Cerebellum (tissue), 4 donors: ENCODE measurements at places on chromosomes 1 and 21.
A peak's percentile ranks its signal among the peaks of the same experiment; 100 is the strongest.

GRCh38 chr21:27026501-27026900 lies 59.6 kb upstream of the ADAMTS5 start:
- no peak for DNase-seq

GRCh38 chr1:3656450-3657095 lies 4.3 kb downstream of the TP73 start:
- DNase-seq = no peak

DNA sequence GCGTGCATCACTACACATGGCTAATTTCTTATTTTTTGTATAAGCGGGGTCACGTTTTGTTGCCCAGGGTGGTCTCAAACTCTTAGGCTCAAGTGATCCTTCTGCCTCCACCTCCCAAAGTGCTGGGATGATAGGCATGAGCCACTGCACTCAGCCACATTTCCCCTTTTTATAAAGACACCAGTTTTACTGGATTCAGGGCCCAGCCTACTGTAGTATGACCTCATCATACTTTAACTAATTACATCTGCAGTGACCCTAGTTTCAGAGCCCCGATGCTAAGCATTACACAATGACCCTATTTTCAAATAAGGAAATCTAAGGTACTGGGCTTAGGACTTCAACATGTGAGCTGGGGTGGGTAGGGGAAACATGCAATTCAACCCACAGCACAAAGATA lies 31.8 kb upstream of the ENAH start:
- DNase-seq = no peak

- no peak for DNase-seq
These were observed 2129.8 kb downstream of the NCAM2 start for GRCh38 chr21:23127973-23128372.

GRCh38 chr21:45313682-45314081 lies 26.0 kb upstream of the POFUT2 start:
- DNase-seq = no peak

- DNase-seq = no peak
These were observed 1.3 kb downstream of the BCAN start for GRCh38 chr1:156643049-156643777.

DNA sequence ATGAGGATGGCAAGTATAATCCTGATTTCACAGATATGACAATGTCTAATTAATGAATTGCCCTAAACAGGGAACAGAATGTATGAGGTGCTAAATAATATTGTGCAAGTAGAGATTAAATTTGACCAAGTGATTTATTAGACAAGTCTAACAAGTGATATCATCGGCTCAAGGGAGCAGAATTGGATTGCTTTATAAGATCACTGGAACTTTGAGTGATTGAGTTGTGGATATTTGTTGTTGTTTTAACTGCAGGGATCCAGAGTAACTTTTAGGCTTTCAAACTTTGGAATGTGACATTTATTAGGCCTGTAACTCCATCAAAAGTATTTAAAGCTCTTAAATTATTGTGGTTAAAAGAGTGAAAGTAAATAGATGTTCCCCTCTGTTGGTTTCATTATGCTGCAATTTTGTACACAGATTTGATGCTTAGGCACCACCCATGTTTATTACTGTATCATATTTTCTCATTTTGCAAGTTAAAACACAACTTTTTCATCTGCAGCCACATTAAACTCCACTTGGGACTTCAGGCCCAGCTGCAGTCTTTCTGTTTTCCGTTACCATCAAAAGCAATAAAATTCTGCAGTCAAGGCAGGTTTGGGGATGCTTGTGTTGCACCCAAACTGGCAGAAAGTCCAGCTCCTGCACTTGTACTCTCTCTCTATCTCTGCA lies 206.6 kb downstream of the HLX start:
- DNase-seq = no peak

- no peak for DNase-seq
These were observed 36.7 kb downstream of the DNASE2B start for GRCh38 chr1:84434801-84435549.

DNA sequence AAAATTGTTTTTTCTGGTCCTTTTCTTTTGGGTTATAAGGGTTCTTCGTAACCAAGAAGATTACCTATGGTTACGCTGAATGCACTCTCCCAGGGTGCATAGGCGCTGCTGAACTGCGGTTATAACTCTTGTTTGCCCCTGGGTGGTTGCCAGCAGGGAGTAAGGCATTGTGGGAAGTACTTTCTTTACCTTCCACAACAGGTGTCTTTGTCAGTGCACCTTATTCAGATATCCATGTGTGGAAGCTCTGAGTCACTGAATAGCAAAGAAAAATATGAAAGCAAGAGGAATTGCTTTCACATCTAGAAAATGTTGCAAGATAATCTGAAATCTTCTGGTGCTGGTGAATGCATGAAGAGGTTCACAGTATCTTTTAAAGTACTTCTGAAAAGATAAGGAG lies 124.4 kb upstream of the CACYBP start:
- DNase-seq = no peak

DNA sequence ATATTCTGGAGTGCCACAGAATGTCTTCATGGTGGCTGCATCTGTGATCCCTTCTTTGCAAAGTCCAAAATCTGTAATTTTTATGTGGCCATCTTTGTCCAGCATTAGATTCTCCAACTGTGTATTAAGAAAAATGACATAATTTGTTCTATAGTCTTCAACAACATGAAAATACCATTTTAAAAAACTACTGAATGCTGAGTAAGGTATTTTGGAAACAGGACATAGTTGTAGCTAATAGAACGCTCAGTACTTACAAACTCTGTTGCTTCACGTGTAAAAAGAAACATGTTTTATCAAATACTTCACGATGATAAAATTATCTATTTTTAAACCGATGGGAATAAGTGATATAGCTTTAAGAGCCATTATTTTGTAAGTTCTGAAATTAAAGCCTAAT lies 286.3 kb downstream of the AKT3 start:
- no peak for DNase-seq

- peak; percentile 82 for DNase-seq
These were observed 215.5 kb downstream of the KCNJ6 start for GRCh38 chr21:37700641-37701202.

DNA sequence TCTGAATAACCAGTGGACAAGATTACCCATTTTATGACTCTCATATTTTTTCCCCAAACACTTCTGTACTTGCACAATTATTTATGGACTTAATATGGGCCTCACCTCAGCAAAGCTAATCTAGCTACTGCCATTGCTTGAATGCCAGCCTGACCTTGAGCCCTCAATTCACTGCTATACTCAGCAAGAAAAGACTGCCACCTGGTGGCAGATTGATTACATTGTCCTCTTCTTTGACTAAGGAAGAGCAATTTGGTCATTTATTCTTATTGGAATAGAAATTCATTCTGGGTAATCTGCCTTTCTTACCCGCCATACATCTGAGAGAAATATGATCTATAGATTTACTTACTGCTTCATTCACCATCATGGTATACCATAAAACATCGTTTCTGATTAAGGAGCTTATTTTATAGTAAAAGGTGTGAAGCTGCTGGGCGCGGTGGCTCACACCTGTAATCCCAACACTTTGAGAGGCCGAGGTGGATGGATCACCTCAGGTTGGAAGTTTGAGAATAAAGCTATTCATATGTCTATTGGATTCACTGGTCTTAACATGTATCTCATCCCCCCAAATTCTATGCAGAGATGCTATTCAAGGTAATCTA lies 32.9 kb upstream of the DIPK1A start:
- DNase-seq = peak; percentile 81

DNA sequence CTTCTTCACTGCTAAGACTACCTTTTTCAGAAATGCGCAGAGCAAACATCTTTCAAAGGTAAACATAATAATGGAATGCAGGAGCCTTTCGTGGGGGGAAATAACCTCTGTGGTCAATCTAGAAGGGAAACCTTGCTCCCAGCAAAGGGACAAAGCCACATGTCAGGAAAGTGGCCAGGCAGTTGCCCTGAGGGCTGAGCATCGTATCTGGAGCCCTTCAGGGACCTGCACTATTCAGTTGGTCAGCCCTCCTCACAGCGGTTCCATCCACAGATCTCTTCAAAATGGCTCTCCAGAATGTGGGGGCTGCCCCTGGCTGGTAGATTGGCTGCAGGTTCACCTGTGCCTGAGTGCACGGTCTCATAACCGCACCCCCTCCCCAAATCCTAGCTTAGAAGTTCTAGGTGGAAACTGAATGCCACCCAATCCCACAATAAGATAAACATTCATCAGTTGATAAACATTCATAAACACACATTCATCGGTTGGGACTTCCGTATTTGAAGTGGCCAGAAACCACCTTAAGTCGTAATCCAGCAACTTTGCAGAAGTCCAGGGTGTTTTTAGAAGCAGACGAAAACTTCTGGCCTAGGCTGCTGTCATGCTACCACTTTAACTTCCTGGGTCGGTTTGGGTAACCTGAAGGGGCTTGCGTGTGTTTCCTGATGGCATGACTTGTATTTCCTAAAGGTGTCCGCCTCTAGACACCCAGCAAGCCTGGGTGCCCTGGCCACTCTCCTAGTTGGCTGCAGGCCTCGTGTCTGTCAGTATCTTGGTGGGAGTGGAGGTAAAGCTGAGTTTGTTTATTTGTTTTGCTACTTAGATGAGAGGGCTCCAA lies 50.5 kb downstream of the RASSF5 start:
- no peak for DNase-seq

DNA sequence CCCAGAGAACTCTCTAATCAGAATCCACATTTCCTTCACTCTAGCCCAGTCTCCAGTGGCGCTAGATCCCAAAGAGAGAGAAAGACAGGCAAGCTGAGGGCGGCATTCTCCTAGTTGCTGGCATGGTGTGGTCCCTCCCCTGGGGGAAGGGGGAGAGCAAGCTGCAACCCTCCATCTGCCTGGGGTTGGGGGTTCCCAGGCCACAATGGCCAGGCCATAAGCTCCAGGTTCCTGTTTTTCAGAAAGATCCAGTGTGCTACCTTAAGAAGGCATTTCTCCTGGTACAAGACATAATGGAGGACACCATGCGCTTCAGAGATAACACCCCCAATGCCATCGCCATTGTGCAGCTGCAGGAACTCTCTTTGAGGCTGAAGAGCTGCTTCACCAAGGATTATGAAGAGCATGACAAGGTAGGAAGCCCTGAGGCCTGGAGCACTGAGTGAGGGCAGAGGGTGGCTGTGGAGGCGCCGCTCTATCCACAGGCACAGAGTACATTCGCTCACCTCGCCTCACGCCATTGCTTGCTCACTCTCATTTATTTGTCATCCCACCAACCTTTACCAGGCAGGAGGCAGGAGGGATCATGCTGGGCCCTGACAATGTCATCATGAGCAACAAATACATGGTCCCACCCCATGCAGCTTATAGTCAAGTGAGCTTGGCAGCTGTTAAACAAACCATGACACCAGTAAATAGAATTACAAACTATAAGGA lies 6.6 kb downstream of the CSF1 start:
- no peak for DNase-seq

GRCh38 chr1:87647430-87648177 lies 318.9 kb downstream of the LMO4 start:
- DNase-seq = no peak

- peak; percentile 80 for DNase-seq
These were observed 27.0 kb upstream of the PRELP start for GRCh38 chr1:203448521-203449061.

DNA sequence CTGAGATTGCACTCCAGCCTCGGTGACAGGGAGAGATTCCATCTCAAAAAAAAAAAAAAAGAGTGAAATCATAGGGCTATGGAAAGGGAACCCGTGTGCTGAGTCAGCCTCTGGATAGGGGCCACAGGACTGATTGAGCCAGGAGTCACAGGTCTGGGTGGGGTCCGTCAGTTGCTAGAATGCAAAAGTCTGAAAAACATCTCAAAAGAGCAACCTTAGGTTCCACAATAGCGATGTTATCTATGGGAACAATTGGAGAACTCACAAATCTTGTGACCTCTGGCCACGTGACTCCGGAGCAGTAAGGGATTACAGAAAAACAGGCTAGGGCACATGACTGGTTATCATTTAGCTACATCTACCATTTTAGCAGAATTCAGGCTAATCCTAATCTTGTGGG lies 32.8 kb upstream of the GREM2 start:
- DNase-seq = no peak

DNA sequence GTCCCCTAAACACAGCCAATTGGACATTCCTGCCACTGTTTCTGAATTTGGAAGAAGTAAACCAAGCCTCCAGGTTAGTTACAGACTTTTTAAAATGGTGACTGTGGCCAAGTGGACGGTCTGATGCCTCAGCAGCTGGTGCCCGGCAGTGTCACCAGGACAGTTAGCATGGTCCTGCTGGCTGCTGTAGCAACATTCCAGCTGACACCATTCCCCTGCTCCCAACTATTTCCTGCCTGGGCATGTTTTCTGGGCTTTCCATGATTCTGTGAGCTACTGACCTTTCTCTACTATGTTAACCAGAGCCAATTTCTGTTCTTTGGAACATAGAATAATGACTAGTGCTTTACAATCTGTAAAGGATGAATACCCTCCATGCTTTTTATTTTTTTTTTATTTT lies 95.0 kb downstream of the TLR5 start:
- no peak for DNase-seq

DNA sequence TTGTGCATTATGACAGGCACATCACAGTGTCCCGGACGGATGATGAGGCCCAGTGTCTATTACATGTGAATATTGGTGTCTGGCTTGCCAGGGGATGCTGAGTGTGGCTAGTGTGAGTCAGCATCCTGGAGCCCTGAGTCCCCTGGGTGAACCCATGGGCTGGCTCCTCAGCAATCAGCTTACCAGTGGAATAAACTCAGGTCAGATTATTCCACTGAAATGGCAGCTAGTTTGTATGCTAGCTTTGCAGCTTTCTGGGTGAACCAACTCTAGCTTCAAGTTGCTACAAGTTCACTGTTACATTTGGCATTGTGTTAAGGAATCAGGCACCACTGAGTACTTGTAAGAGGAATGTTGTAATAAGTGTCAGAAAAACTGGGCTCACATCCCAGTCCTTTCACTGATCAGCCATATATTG lies 23.9 kb upstream of the RPTN start:
- DNase-seq = no peak

GRCh38 chr1:46401964-46402626 lies 8.0 kb downstream of the FAAH start:
- peak; percentile 93 for DNase-seq

DNA sequence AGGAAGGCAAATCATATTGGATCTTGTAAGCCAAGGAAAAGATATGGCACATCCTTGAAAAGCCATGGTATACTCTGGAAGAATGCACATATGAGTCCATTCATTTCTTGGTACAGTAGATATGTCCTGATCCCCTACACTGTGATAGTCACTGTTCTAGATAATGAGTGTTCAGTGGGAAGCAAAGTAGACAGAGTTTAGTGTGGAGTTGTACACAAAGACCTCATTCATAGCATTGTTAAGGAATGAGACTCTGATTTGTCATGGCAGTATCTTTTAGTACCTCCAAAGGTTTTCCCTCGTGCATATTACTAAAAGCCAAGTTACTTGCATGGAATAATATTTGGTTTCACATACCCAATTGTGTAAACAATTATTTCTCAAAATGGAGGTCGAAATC lies 204.7 kb downstream of the NFIA start:
- no peak for DNase-seq

DNA sequence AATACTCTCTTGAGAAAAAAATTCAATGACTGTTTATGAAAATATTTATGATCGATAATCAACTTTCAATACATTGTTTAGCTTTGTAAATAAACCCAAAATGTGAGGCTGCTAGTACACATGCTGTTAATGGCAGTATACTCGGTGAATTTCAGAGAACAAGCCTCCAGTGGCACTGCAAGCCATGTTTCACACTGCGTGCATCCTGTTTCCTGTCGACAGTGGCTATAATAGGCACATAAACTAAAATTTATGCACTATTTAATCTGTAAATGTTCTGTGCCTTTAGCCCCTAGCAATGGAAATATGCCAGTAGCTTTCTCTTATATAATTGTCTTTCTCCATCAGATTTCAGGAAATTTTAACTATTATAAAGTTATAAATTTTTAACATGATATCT lies 26.3 kb upstream of the RGS18 start:
- DNase-seq = no peak
